ENCODE measurements at places on chromosomes 2 and 18. TPM values are rescaled to one million over a fixed set of nuclear protein-coding genes. Genes with fewer than 3 reads are reported as not detected.

GRCh38 chr2:101710036-101710435, 12.5 kb downstream of the MAP4K4 start:
- H3K27ac ChIP-seq, result no peak overlapping the region
- H3K27me3 ChIP-seq, result no peaks in the 10 kb centered on the region
- H3K36me3 ChIP-seq, result no peaks in the 10 kb centered on the region
- no peak for DNase-seq
- no peak overlapping the region for H3K4me3 ChIP-seq

DNA sequence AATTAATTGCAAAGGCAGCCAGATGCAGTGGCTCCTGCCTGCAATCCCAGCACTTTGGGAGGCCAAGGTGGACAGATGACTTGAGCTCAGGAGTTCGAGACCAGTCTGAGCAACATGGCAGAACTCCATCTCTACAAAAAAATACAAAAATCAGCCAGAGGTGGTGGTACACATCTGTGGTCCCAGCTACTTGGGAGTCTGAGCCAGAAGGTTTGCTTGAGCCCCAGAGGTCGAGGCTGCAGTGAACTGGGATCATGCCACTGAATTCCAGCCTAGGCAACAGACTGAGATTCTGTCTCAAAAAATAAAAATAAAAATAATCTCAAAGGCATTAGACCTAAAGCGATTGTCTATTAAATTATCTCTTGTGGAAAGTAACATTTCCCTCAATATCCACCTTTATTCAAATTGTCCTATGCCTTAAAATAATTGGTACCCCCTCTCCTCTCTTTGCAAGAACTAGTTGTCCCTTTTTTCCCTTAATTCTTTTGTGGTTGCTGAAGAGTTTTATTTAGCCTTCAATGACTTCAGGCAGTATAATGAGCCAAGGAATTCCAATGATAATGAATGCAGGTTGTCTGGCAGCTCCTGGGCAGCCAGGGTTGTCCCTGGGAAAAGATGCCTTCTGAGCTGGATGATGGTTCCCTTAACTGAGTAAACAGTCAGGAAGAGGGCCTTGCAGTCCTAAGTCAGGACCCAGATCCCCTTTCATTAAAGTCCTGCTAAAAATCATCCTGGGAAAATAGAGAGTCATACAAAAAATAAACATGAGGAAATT, 32.2 kb downstream of the GPR75 start:
- no peak overlapping the region for H3K4me3 ChIP-seq
- peaks cover 18% of the 10 kb centered on the region for H3K4me1 ChIP-seq
- H3K27me3 ChIP-seq, result no peaks in the 10 kb centered on the region
- H3K27ac ChIP-seq, result peak overlapping the region; percentile 60

Gene ONECUT2
- under 0.01 TPM for total RNA-seq

Gene LYPD6B
- total RNA-seq, result not detected

- no peaks in the 10 kb centered on the region for H3K36me3 ChIP-seq
- no peak overlapping the region for H3K4me3 ChIP-seq
- no peak overlapping the region for H3K27ac ChIP-seq
- DNase-seq, result no peak
- H3K4me1 ChIP-seq, result peaks cover 39% of the 10 kb centered on the region
- H3K27me3 ChIP-seq, result peaks cover 61% of the 10 kb centered on the region
These were observed 8.8 kb downstream of the SIX2 start for GRCh38 chr2:45000341-45000901.

DNA sequence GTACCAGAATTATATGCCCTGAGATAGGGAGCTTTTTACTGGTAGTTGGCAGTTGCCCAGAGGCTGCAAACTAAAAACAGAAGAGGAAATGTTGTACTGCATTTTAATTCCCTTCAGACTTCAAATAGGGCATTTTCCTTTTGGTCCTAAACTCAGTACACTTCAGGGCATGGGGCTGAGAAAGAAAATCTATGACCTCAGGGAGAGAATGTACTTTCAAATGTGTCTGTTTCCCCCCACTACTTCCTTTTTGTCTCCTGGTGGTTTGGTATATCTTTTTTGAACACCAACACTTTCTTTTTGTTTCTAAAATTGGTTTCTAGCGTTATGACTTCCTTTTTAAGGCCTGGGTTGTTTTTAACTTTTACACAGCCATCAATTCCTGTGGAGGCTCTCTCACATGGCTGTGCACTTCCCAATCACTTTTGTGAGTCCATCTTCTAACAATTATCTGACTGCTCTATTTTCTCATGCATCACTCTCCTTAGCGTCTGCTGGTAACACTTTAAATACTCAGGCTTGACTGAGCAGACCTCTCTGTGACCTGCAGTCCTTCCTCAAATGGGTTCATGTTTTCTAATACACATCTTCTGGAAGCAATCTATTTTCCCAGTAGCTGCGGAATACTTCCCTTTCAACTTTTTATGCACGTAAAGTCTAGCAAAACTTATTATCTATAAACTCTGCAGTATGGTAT, 596.0 kb downstream of the LRP1B start:
- H3K4me3 ChIP-seq, result no peak overlapping the region
- no peak overlapping the region for H3K27ac ChIP-seq
- no peaks in the 10 kb centered on the region for H3K27me3 ChIP-seq
- no peak for DNase-seq
- no peaks in the 10 kb centered on the region for H3K4me1 ChIP-seq

- H3K4me3 ChIP-seq, result no peak overlapping the region
- no peaks in the 10 kb centered on the region for H3K27me3 ChIP-seq
- no peak overlapping the region for H3K27ac ChIP-seq
- no peaks in the 10 kb centered on the region for H3K4me1 ChIP-seq
- no peak for DNase-seq
- H3K36me3 ChIP-seq, result no peaks in the 10 kb centered on the region
These were observed 95.7 kb upstream of the STPG4 start for GRCh38 chr2:47250586-47251403.

Data from esophagus muscularis mucosa (tissue), 4 donors.